Foreskin keratinocyte (primary cell): ENCODE measurements at places on chromosomes 3 and 15. TPM values are rescaled to one million over a fixed set of nuclear protein-coding genes. Genes with fewer than 3 reads are reported as not detected.

Gene CERS3
- 11.2 and 14.3 TPM in 2 replicates for polyA plus RNA-seq

- DNase-seq, result no peak
Observed at GRCh38 chr3:99767291-99767690, 50.4 kb upstream of the CMSS1 start.

GRCh38 chr3:4467522-4467867 is 426 bp upstream of the SUMF1 start:
- DNase-seq, result no peak

DNA sequence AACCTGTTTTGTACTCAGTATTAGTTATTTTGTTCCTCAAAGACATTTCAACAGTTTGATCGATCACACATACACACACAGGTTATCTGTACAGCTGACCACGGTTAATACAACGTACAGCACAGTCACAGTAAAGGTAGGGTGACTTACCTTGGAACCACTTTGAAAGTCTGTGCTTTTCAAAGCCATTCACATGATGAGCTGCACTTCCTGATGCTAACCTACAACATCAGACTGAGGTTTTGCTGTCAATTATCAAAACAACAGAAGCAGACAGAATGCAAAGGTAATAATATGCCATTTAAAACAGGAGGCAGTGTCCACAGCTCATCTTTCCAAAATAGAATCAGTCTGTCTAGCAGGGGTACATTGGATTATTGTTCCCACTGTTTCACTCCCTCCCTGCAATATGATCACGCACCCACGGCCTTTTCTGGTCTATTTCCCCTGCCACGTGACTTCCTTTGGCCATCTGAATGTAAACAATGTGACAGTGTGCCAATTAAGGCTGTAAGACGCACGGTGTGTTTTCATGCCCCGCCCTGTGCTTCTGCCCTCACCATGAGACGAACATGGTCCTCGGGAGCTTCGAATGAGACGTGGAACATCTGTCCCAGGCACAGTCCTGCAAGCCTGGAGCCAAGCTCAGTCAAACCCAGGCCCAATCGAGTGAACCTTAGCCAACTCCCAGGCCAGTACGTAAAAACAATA is 102.4 kb downstream of the FMN1 start:
- DNase-seq, result no peak

GRCh38 chr3:9448643-9449042 is 51.2 kb downstream of the SETD5 start:
- DNase-seq, result no peak
